ENCODE measurements at places on chromosomes 11 and 22.
A peak's percentile ranks its signal among the peaks of the same experiment; 100 is the strongest.

DNA sequence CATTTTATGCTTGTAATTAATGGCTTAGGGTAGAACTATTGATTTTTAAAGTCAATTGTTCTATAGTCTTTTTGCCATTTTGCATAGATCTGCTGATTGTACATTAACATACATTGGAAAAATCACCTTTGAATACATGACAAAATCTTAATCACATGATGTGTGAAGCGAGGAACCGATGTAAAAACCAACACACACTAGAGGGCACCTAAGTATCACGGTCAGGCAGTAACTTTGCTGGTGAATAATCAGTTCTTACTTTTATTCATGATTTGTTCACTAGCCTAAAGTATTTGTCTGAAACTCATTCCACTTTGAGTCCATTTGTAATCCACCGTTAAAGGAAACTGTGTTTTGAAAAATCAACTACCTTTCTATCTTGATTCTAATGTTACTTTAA, 28.2 kb downstream of the JHY start:
- no peak for DNase-seq

DNA sequence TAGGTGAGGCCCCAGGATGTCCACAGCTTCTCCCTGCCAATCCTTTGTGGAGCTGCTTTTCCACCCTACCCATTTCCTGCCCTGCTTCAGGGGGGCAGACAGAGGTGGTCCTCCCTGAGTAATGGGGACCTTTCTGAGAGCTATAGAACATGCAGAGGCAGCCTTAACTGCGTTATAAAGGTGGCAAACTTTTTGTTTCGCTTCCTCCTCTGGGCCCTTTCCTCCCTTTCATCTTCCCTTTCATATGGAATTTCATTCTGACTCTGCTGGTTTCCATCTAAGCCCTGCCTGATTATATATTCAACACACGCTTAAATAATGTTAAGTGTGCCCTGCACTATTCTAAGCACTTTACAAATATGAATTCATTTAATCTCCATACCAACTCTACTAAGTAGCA, 169.3 kb upstream of the E2F8 start:
- no peak for DNase-seq

DNA sequence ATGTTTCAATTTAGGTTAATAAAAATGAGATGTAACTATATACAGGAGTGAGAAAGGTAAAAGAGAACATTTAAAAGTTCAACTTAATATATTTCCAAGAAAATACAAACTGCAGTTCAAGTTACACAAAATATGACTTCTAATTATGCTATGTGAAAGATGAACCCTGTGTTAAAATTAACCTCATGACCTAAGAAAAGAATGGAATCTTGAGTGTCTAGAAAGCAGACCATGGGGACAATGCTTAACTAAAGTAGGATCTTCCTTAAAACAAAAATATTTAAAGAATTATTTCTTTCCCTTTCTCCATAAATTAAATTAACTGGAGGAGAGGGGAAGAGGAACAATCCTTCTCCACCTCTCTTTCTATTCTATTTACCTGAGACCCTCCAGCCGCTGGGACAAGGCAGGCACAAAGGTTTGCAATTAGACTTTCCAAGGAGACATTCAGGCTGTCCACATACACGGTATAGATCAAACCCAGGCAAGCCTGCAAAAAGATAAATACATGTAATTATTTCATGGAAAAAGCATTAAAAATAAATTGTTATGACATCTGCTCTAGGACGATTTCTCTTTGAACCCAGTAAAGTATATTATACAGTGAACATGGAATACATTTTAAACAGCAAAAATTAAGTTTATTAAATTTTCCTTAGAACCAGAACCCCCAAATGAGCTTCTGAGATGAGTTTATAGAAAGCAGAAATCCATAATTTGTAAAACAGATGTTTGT, 264.5 kb downstream of the SBF2 start:
- DNase-seq: no peak

GRCh38 chr22:44600207-44600785, 101.7 kb upstream of the PRR5 start:
- no peak for DNase-seq

DNA sequence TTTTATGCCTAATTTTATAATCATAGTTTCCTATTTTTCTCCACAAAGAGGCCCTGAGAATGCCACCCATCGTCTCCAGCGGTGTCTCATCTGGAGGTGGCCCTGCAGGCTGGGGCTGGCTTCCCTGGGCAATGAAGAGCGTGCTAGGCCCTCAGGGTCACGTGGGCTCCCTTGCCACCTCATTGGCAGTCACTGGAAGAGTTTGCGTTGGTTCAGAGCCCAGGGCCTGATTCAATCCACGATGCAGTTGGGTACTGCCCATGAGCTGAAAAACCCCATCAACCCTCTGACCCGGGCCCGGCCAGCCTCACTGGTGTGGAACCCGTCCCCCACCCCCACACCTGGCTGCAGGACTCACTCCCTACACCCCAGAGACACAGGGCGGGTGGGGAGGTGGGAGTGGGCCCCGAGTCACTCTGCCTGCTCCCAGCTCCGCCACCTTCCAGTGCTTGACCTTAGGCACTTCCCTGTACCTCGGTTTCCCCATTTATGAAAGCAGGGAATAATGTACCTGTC, 43.4 kb upstream of the A4GALT start:
- no peak for DNase-seq

DNA sequence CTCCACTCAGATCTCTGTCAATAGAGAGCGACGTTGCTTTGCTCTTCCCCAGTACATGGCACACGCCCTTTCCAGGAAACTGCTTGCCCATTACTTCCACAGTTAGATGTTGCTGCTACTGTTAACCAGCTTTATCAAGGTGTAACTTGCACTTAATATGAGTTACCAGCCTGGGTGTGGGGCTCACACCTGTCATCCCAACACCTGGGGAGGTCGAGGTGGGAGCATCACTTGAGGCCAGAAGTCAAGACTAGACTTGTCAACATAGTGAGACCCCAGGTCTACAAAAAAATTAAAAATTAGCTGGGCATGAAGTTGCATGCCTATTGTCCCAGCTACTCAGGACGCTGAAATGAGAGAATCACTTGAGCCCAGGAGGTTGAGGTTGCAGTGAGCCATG, 177.1 kb upstream of the B3GAT1 start:
- DNase-seq: no peak

DNA sequence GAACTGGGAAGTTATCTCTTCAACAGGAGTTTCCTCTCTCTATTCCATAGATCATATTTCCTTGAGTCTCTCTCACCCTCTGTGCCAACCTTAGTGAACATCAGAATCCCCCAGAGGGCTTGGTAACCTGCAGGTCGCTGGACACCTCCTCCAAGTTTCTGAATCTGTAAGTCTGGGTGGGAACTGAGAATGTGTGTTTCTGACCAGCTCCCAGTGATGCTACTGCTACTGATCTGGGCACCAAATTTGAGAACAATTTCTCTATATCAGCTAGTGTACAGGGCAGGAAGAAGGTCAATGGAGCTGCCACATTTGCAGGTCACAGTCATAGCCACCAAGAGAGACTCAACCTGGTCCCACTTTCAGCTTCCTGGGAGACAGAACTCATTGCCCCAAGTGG, 62.9 kb downstream of the RCN1 start:
- no peak for DNase-seq

- peak; percentile 17 for DNase-seq
These were observed 2.5 kb upstream of the RCN1 start for GRCh38 chr11:32088117-32088941.

- DNase-seq: peak; percentile 93
These were observed 167.8 kb upstream of the NARS2 start for GRCh38 chr11:78742430-78742829.

- no peak for DNase-seq
These were observed 10.3 kb downstream of the APOBEC3A start for GRCh38 chr22:38967451-38968450.

- DNase-seq: no peak
These were observed 15.9 kb upstream of the OR6M1 start for GRCh38 chr11:123822032-123822431.

GRCh38 chr11:87428266-87428665, 390.5 kb downstream of the TMEM135 start:
- no peak for DNase-seq

- no peak for DNase-seq
These were observed 11.7 kb upstream of the FLRT1 start for GRCh38 chr11:64023712-64024710.

GRCh38 chr22:24503137-24503842, 8.2 kb downstream of the UPB1 start:
- no peak for DNase-seq

DNA sequence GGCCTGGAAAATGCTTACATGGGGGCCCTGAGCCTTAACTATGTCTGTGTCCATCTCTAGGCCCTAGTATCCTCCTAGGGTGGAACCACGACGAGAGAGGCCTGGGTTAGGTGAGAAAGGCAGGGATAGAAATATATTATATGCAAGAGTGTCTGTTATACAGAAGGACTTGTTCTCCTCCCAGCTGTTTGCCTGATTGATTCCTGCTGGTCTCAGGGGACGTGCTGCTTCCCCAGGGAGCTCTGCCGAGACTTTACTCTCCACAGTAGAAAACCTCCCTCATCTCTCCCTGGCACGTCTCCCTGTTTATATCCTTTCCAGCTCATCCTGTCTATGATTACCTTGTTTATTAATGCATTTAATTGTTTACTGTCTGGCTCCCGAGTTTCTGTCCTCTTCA, 132.6 kb downstream of the MIAT start:
- DNase-seq: peak; percentile 62

DNA sequence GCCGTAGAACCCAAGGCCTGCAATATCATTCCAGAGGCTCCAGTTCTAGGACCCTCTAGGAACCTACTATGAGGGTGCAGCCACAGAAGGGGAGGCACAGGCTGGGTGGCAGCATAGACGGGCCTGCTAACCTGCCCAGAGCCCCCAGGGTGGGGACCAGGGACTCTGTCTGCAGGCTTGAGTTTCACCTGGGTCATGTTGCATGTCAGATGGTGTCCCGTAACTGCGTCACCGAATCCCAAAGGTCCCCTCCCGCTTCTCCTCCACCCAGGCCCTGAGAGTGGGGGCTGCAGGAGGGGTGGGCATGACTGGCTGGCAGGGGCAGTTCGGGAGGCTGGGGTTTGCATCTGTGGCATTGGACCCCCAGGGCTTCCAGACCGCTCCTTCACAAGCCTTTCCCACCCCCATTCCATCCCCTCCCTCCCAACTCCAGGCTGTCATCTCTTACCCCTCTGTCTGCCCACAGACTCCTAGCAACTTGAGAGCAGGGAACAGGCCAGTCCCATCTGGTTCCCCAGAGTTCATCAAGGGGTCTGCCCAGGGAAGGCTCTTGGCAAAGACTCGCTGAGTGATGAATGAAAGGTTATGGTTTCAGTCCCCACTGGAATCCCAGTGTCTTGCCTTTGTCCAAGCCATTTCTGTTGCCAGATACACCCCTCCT, 16.3 kb downstream of the MYO7A start:
- no peak for DNase-seq

GRCh38 chr11:69934861-69935494, 115.8 kb upstream of the FGF3 start:
- DNase-seq: peak; percentile 84

DNA sequence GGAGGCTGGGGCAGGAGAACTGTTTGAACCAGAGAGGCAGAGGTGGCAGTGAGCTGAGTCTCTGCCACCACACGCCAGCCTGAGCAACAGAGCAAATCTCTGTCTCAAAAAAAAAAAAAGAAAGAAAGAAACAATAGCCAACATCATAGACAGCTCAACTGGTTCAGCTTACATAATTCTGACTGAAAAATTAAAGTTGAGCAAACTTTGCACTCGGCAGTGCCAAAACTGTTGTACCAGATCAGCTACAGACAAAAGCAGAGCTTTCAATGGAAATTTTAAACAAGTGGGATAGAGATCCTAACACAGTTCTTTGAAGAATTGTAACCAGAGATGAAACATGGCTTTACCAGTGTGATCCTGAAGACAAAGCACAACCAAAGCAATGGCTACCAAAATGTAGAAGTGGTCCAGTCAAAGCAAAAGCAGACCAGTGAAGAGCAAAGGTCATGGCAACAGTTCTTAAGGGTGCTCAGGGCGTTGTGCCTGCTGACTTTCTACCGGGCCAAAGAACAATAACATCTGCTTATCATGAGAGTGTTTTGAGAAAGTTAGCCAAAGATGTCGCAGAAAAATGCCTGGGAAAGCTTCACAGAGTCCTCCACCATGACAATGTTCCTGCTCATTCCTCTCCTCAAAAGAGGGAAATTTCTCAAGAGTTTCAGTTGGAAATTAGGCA, 59.3 kb downstream of the TTC28 start:
- no peak for DNase-seq

GRCh38 chr11:72511393-72512047, 77.2 kb upstream of the CLPB start:
- DNase-seq: no peak

Measured in NCI-H345 (cell line).